Stimulated activated CD4-positive, alpha-beta T cell treated with anti-CD3 and anti-CD28 coated beads, TNF-alpha, amount 100 ng/mL, for 1 hour (primary cell): ENCODE measurements at places on chromosomes 2 and 18.

DNA sequence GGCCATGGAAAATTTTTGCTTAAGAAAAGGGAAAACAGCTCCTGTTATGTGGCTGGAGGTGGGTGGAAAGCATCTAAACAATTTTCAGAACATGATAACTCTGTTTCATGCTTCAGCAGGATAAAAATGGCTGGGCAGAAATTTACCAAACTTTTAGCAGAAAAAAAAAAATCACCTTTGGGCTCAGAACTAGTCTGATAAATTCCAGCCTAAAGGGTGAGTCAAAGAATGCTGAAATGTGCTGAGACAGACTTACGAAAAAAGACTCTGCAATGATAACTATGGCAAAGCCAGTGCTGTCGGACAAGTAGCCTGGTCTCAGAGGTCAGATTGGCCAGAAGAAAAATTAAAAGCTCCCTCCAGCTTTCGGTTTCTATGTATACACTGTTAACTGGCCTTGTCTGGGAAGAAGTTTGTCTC is 123.6 kb downstream of the LRATD1 start:
- no peak for DNase-seq

DNA sequence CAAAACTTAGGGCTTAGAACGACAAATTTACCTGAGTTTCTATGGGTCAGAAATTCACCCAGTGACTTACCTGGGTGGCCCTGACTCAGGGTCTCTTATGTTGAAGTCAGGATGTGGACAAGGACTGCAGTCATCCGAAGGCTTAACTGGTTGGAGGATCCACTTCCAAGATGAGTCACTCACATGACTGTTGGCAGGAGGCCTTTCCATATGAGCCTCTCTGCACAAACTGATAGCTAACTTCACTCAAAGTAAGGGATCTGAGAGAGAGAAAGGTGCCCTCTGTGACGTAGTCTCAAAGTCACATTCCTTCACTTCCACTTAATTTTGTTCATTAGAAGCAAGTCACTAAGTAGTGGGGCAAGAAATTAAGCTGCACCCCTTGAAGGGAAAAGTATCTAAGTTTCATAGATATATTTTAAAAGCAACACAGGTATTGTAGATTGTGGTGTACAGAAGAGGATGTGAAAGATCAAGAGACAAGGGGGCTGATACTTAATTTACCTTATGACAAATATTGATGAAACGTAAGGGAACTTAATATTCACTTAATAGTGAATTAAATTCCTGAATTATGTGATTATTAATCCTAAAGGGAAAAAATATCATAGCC is 48.4 kb downstream of the TANK start:
- DNase-seq: no peak

DNA sequence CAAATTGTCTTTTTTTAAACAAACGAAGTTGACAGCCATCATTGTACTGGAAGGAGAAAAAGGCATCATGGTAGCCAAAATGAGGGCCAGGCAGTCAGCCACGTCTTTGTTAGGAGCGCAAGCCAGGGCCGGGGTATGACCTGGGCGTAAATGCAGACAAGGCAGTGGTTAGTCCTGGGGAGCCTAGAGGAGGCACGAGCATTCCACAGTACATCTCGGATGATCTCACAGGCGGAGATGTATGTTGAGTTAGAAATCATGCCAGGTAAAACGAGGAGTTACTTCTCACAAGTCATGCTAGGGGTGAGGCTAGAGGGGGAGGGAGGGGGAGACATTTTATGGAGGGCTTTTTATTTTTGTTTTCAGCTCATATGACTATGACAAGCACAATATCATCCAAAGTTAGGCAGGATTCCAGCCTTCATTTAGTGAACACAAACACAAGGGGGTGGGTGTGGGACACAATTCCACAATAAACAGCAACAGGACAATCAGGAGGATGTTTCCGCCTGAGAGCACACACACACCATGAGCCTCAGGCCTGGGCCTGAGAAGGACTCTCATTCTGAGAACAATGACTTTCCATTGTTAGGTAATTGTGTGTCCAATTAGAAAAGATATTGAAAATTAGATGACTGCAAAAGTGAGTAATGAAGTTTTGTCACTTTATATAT is 64.4 kb upstream of the PGAP1 start:
- DNase-seq: no peak

DNA sequence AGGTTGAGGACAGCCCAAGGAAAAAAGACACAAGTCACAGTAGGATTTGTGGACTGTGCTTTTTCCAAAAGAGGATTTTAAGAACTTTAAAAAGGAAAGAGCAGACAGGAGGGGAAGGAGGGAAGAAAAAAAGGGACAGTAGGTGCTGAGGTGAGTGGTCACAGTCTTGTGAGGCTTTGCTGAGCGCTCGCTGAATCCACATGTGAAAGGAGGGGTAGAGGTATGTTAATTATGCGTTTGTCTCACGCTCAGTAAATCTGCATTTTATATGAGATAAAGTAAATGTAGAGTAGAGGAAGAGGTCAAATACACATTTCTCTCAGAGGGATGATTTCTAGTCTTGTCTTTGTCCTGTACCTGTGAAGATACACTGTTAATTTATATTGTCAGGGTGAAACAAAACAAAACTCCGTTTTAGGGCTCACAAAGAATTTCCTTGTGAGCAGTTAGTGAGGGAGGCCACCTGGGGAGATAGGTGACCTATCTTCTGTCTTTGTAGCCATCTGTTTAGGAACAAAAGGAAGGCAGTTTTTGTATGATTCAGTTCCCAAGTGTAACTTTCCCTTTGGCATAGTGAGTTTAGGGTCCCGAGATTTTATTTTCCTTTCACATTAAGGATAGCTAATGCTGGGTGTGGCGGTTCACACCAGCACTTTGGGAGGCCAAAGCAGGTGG is 25.3 kb downstream of the GNAL start:
- DNase-seq: no peak

- no peak for DNase-seq
Observed at GRCh38 chr2:150690870-150691269, 203.4 kb upstream of the RND3 start.

DNA sequence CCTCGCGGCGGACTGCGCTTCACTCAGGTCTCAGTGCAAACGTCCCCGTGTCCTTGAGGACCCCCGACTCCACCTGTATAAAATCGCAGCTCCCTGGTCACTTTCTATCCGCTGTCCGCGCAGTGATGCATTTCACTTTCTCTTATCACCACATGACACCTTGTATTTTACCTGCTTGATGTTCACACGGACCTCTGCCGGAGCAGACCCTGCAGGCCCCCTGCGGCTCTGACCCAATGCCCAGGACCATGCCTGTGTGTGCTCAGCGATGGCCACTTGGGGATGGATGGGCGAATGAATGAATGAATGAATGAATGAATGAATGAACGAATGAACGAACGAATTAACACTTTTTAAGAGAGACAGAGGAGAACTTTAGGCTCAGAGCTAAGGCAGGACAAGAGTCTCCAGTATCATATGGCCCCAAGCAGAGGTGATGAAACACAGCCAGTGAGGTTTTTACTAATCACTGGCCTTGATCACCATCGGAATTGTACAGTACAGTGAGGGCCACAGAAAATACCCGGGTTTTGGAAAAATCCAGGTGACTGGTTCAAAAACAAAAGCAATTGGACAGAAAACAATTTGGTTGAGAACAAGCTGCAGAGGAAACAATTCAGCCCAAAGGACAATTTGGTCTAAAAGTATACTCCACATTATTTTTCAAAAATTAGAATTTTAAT is 12.3 kb downstream of the ASPRV1 start:
- no peak for DNase-seq

DNA sequence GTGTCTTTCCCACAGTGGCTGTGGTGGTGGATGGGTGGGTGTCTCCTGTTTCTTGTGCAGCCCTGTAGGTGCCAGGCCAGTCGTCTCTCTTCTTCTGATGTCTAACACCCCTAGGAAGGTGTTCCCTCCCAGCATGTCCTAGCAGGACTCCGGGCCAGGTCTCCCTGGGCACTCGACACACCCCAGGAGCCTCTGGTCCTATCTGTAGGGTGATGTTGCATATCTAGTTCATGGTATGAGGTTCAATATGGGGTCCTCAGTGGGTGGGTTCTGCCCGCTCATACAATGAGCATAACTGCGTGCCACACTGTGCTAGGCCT is 14.4 kb downstream of the NGEF start:
- no peak for DNase-seq

DNA sequence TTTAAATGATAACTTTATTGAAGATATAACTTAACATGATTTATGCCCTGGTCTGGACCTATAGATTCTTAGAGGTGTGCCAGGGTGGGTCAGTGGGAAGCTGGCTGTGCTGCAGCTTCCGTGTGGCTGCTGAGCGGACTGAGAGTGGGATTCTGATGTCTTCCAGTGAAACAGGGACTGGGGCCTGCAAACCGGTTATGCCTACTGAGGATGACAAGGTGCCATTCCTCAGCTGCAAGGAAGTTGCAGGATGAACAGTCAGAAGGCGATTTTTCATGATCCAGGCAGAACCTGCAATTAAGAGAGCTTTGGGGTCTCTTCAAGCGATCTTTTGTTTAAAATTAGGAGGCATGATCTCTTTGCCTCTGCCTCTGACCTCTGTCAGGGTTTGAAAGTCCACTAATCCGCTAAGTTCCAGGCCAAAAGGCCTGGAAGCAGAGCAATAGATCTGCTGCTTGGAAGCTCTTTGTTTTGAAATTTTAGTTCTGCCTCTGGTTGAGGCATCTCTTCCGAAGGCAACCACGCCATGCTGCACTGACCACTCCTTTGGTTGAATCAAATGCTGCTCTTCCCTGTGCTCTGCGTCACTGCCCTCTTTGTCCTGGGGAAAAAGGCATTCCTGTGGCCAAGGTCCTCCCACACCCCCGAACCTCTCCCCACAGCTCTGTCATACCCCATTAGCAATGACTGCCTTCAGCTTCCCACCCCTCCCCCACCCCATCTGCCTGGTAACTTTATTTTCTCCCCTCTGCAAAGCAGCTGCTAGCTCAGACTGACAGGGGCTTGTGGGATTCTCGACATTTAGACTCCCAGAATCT is 2.0 kb downstream of the TMEM169 start:
- DNase-seq: no peak

DNA sequence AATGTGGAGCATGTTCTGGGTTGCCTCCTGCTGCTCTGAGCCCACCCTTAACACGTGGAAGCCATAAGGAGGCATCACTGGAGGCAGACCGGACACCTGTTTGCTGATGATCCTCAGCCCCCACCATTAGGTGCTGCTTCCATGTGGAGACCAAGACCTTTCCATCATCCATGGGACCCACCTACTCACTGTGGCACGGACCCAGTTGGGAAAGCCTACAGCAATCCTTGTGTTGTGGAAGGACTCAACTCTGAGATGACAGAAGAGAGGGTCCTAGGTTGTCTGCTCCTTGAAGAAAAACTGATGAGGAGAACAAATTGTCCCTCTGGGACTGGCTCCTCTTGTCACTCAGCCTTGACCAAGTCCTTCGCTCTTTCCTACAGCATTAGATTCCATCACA is 86.5 kb upstream of the RAB12 start:
- no peak for DNase-seq

- DNase-seq: no peak
Observed at GRCh38 chr2:232365621-232366321, 12.8 kb upstream of the ALPP start.
